ENCODE measurements at places on chromosomes 7 and 10. TPM values are rescaled to one million over a fixed set of nuclear protein-coding genes. Genes with fewer than 3 reads are reported as not detected.

ANKRD1 gene
- 8,251 TPM for total RNA-seq

CTAGE8 gene
- not detected for total RNA-seq

OR2A42 gene
- not detected for total RNA-seq

DNA sequence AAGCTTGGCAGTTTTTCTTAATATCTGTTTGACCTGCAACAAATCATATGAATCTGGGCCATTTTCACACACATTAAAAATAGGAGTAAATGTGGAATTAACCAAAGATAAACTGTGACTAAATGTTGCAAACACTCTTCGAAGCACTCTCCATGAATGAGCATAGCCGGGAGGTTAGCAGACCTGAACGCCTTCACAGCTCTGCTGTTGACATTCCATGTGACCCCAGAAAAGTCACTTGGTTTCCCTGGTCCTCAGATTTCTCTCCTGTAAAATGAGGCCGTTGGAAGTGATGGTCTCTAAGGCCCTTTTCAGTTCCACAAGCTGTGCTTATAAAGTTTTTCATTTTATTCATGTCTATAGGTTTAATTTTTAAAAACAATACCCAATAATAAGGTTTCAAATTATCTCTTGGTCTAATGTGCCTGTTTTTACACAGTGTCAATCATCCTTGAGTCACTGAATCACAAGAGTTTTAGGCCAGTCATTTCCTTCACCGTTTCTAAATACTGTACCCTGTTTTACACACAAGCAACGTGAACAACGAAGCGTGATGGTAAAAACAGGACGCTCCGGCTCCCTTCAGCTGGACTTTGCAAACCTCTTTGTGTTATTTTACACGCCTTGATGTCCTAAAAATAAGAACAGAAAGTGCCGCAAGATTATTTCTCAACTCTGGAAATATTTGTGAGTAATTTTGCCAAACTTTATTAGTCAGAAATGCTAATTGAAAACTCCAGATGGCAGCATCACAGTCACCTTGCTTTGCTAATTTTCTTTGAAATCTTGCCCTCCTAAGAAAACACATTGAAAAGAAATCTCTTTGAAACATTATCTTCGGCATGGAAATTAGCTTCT, 38.6 kb upstream of the MET start:
- no peak for DNase-seq

- DNase-seq, result no peak
Observed at GRCh38 chr7:15751191-15751701, 64.8 kb upstream of the MEOX2 start.

- DNase-seq, result no peak
Observed at GRCh38 chr7:12157517-12157916, 53.6 kb upstream of the TMEM106B start.

DNA sequence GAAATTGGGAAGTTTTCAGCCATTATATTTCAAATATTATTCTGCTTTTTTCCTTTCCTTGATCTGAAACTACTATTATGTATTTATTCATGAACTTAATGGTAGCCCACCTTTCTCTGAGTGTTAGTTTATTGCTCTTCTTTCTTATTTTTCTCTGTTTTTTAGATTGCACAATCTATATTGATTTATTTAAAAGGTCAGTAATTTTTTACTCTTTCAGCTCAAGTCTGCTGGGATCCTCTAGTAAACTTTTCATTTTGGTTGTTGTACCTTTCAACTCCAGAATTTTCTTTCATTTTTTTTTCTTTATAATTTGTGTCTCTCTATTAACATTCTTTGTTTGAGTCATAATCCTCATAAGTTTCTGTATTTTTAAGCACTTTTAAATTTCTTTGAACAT, 529.4 kb upstream of the POT1 start:
- no peak for DNase-seq

DNA sequence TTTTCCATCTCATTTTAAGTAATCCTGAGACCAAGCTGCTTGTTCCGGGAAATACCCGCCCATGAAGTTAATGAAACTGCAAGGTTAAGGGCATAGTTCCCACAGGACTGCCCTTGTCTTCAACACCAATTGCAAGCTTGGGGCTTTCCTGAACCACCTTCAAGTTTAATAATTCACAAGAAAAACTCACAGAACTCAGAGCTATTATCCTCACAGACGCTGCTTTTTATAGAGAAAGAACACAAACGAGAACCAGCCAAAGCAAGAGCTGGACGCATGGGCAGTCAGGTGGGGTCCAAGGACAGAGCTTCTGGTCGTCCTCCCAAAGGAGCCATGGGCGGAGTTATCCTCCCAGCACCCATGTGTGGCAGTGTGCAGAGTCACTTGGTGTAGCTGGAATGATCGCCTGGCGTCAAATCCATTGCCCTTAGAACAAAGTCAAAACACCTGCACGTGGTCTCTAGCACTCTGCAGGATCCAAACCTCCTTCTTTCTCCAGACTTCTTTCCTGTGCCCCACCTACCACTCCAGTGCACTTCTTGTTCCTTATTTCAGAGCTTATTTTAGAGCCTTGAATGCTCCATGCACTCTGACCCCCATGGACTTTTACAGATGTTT, 56.7 kb downstream of the SNX10 start:
- no peak for DNase-seq

GRCh38 chr7:136911344-136911743, 42.9 kb downstream of the CHRM2 start:
- DNase-seq, result no peak

GRCh38 chr7:12328888-12329770, 74.5 kb downstream of the VWDE start:
- no peak for DNase-seq

GRCh38 chr7:94632338-94633013, 23.5 kb downstream of the SGCE start:
- DNase-seq, result no peak

- DNase-seq, result no peak
Observed at GRCh38 chr7:149748076-149748874, 25.1 kb downstream of the ZNF467 start.

DNA sequence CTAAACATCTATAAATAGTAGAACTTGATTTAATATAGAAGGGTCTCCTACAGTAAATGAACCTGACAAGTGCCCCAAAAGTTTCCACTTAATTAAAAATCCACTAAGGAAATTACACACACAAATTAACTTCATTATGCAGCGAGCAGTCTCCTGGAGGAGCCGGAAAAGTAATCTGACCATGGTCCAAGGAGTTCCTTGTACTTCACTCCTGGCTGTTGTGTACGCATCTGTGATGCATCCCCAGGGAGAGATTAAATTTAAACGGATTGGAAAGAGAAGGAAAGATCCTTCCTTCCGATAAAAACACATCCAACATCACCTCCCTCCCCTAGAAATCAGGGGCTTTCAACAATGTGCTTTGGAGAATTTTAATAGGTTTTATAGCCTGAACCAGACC, 85.5 kb downstream of the PARD3 start:
- DNase-seq, result no peak

GRCh38 chr10:112988839-112989406, 38.9 kb downstream of the TCF7L2 start:
- no peak for DNase-seq

Data from cardiac septum (tissue), 1 donor.